Stimulated activated naive CD4-positive, alpha-beta T cell (primary cell): ENCODE measurements at places on chromosomes 11 and 22.

- no peak for DNase-seq
These were observed 15.2 kb upstream of the POLD3 start for GRCh38 chr11:74577181-74577580.

DNA sequence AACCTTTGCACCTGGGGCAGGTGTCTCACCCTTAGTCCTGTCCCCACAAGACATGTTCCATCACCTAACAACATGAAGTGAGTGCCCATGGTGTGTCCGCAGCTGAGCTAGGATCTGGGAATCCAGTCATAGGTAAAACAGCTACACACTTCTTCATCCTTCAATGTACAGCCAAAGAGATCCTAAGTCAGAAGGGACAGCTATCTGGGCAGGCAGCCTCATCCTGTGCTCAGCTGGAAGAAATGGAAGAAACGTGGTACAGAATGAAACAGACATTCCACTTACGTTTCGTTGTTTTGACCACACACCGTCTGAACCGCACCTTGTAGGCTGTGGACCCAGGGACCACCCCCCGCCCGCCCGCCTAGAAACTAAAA, 30.8 kb downstream of the PDGFB start:
- DNase-seq, result no peak

DNA sequence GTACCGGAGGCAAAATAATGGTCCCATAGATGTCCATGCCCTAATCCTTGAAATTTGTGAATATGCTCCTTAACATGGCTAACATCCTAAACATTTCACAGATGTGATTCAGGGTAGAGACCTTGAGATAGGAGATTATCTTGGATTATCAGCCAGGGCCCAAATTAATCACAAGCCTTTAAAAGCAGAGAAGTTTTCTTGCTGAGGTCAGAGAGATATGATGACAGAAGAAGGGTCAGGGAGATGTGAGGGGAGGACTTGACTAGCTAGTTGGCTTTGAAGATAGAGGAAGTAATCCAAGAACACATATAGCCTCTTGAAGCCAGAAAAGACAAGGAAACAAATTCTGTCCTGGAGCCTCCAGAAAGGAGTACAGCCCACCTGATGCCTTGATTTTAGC, 19.1 kb upstream of the FDX1 start:
- DNase-seq, result no peak

DNA sequence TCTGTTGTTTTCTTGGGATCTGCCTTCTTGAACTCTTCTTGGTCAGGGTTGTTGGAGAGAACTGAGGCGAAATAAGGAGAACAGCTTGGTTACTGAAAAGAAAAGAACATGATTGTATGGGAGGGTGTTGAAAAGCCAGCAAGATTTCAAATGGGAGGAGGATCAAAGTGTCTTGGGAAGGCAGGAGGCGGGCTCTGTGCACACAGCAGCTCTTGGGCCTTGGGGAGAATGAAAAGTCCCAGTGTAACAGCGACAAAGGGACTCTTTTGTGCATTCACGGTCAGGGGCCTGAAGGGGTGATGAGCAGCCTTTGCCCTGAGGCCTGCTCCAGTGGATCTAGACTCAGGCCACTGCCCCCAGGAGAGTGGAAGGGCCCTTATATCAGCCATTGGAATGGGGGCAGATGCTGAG, 135.4 kb downstream of the ADAMTS15 start:
- DNase-seq, result no peak

DNA sequence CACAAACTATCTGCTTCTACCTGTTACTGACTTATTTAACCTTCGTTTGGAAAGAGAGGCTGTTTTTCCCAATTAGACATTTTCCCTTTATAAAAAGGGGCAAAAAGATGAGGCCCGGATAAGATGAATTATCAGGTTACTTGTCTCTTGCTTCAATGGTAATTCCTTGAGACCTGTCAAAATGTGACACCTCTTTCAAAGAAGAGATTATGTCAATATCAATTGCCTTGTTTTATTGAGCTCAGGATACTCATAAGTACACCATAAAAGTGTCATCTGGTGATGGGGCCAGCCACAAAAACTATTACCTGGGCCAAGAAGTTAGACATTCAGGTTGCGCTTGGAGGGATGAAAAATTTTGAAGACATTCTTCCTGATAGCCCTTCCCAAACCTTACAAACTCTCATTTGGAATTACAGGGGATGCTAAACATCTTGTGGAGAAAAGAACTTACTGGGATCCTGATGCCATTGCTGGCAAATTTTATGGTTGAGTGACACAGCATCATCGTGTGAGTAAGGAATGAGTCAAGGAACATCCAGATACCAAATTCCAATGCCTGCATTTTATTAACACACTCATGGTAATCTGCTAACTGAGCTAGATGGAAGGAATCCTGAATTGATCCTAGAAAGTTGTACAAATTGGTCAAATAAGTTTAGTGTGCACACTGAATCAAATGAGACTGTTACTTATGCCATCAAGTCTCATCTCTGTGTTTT, 1071.2 kb downstream of the LRRC4C start:
- DNase-seq, result no peak

DNA sequence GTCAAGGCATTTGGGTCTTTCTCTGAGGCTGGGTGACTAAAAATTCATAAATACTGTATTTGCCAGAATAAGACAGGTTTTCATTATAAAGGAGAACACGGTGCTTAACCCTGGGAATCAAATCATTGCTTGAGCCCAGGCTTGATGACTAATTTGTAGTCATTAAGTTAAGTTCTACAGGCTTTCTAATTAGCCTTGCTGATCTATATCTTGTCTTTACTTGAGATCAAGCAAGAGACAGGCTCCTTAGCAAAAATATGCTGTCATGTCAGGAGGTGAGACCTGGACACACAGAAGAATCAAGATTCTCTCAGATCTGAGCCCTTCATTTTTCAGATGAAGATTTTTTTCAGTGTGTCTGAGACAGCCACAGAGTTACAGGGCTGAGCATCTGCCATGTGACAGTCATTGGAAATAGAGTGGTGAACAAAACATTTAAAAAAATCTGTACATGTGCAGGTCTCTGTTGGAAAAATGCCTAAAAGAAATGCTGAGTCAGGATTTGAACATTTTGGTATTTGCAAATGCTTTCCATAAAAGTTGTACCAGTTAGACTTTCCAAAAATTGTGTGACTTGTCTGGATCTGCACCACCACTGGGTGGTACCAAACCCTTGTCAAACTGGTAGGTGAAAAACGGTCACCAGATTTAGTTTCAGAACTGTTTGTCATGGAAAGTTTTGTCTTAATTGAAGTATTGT, 14.6 kb downstream of the ACAT1 start:
- no peak for DNase-seq

- no peak for DNase-seq
These were observed 43.9 kb upstream of the CARD18 start for GRCh38 chr11:105183426-105183825.

DNA sequence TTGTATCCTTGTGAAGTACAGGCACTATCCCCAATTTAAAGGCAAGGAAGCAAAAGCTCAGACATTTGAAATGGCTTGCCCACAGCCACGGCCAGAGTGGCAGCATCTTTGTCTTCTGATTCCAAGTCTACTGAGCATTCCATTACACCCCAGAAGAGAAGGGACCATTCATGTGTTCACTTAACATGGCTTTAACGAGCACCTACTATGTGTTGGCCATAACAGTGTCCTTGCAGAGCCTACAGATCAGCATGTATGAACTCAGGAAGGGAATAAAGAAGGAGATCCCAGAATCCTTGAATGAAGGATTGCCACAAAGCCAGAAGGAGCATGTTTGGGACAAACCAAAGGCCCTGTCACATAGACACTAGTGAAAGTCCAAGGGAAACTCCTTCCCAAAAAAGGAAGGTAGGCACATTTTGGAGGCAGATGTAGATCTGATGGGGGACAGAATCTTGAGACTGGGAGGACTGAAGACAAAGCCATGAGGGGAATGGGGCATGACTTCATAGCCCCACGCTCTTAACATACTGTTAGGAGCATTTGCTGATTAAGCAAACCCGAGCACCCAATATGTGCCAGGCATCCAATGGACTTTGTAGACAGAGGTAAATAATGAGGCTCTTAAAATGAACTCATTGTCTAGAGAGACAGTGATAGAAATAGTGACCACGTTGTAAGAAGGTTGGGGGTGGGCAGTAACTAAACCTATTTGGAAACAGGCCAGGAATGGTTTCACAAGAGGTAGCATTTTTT, 54.9 kb downstream of the P4HA3 start:
- DNase-seq, result no peak

DNA sequence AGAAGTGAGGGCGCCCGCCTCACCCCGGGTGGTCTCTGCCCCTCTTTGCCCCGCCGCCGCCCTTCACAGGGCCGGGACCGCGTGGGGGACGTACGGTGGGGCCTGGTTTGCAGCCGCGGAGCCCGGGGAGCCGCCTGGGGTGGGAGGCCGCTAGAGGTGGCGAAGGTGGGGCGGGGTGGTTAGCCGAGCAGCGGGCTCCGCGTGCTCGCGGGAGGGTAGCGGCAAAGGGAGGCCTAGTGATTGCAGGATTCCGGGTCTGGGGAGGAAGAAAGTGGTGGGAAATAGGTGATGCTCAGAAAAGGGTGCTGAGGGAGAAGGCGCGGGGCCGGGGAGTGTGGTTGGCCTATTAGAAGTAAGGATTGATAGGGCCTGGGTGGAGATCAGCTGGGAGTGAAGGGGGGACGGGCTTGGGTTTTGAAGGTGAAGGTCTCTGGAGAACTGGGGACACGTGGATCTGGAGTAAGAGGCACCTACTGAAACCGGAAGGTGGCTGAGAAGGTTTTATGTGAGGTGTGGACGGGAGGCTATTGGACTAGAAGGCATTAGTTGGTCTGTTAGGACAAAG, 571 bp downstream of the FAR1 start:
- DNase-seq, result no peak
